ENCODE measurements at places on chromosomes 2 and 18.

DNA sequence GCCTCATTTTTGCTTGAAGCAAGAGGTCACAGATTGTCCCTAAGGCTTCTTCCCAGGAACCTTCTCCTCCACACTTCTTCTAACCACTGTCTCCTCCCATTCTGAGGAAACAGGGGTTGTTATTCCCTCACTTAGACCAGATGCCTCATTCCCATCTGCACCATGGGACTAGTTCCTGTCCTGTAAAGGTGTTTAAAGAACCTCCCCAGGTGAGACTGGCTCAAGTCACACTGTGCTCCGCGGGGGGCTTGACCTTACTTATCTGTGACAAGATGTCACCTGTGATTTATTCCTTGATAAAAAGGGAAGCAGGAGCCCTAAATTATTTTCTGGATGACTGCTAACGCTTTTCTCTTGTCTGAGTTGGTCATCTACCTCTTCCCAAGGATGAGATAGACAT, 8.2 kb upstream of the CDH2 start:
- DNase-seq, result no peak

GRCh38 chr2:1493431-1494126, 80.3 kb downstream of the TPO start:
- no peak for DNase-seq

DNA sequence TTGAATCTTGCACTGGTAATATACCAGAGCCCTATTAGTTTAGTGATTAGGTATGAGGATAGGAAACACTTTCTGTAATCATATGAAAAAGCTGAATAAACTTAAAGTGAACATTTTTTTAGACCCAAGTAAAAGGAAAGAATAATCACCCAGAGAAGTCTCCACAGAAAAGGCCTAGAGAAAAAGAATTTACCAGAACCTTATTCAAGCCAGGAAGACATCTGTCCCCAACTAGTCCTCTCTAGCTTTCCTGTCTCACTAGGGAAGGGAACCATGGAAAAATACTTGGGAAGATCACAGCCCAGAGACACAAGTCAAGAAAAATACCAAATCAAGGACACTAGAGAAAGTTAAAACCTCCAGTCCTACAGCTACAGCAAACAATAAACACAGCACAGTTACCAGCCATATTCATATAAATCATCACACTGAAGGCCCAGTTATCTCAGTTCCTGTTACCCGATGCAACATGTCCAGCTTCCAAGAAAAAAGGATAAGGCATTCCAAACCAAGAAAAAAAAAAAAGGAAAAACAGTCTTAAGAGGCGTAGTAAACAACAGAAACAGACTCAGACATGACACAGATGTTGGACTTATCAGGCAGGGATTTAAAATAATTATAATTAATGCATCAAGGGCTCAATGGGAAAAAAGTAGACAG, 461.5 kb downstream of the IRS1 start:
- DNase-seq, result no peak

DNA sequence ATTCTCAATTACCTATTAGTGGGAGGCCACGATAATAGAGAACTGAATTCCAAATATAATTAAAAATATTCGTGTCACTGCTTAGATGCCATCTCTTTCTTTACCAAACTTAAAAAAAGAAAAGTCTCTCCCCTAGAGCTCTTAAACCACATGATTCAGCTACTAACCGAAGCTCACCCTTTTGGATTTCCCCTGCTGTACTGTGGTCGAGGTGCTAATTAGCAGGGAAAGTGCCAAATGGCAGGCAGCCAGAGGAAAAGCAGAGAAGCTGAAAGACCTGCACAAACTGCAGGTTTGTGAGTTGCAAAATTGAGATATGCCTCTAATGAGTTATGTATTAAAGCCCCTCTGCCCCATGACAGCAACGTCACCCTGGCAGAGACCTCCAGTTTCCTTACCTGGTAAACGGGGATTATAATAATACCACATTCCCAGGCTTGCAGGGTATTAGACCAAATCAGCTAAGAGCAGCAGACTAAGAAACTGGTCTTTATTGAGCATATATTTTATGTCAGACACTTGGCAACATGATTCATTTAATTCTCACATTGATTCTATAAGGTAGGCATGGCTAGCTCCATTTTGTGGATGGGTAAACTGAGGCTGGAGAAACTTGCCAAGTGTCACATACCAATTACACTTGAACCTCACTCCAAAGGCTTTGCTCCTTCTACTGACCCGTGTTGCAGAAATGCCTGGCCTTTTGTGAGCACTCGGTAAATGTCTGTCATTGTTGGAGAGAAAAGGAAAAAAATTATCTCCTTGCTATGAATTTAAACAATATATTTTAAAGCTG, 259.7 kb downstream of the LPIN1 start:
- peak; percentile 28 for DNase-seq

DNA sequence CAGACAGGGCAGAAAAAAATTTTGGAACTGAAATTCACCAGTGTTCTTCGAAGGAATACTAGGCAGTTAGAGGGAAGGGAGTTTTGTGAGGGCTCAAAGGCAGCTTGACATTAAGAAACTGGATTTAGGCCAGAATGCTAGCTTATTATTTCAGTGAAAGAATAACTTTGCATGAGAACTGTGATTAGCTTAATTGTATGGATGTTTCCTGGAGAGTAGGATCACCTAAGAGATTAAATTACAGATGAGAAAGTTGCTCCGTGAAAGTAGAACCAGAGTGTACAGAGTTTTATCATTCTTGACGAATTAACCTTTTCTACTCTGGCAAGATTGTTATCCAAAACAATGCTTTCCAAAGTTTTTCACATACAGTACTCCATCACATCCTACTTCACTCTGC, 6.2 kb downstream of the SPAG16 start:
- no peak for DNase-seq

- no peak for DNase-seq
These were observed 43.6 kb upstream of the VPS54 start for GRCh38 chr2:64062840-64063239.

GRCh38 chr2:184346338-184346862, 251.9 kb upstream of the ZNF804A start:
- DNase-seq, result no peak

GRCh38 chr18:68721681-68722583, 7.0 kb upstream of the TMX3 start:
- no peak for DNase-seq

DNA sequence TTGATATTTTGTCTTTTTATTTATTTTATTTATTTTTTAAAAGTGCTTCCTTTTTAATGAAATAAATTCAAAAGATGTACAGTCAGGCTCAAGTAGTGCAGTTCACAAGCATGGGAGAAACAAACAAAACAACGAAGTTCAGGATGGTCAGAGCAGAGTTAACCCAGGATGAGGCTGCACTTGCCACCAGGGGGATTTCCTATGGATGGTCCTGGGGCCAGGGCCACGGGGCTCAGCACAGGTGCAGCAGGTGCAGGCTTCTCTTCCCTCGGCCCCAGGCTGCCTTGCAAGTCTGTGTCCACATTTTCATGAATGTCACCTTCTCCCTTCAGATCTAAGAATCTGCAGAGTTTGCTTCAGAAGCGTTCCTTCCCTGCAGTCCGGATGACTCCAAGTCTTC, 76.5 kb downstream of the CDCA7 start:
- no peak for DNase-seq

- DNase-seq, result no peak
These were observed 20.7 kb downstream of the NRXN1 start for GRCh38 chr2:51011254-51011653.

DNA sequence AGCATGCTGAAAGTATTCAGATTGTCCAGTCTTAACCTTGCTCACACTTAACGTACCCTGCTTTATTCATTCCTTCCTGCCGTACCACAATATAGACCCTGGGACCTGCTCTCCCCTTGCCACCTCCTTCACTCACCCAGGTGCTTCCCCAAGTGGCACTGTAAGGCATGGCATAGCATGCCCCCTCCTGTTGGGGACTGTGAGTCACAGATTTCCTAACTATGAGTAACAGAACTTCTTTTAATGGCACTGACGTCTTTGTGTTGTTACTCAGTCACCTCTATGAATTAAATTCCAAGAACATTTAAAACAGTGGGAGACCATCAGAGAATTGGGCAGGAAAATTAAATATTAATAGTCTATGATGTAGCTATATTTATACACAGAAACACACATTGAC, 117.2 kb downstream of the CTNNA2 start:
- DNase-seq, result no peak

GRCh38 chr2:55111570-55112228, 61.4 kb upstream of the RTN4 start:
- DNase-seq, result no peak

DNA sequence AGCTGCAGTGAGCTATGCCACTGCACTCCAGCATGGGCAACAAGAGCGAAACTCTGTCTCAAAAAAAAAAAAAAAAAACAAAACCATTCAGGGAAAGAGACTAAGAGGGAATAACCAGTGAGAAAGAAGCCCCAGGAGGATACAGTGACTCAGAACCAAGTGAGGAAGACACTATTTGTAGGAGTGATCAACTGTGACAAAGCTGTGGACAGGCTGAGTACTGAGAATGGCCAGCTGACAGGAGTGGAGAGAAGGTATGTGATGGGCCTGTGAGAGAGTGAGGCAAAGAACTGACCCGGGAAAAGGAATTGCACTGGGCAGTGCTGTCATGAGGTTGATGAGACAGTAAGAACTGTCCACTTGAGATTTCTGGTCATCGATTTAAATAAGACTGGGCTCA, 6.7 kb upstream of the LCT start:
- no peak for DNase-seq

DNA sequence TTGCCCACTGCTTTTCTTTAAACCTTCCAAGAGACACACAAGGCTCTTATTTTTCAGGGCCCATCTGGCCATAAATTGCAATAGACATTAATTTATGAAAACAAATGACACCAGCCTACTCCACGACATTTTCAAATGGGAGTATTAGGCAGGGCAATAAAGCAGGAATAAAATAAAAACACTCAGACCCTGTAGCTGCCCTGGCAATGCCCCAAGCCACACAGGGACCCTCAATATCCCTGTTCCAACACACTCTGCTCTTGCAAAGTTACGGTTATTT, 550.8 kb upstream of the TNP1 start:
- DNase-seq, result no peak

GRCh38 chr2:207334624-207335371, 169.1 kb upstream of the KLF7 start:
- DNase-seq, result no peak

DNA sequence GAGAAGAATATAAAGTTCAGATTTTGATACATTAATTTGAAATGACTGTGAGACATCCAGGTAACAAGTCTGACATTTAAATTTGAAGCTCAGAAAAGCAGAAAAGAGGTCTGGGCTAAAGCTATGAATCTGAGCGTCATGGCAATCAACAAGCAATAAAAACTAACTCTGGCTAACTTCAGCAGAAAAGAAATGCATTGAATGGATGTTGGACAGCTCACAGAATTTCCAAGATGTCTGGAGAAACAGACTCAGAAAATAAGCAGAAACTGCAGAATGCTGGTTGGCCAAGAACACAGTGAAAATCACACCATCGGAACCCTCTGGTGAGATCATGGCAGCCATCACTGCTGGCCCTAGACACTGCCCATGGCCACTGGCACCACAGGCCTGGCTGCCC, 366.6 kb downstream of the METTL4 start:
- no peak for DNase-seq

DNA sequence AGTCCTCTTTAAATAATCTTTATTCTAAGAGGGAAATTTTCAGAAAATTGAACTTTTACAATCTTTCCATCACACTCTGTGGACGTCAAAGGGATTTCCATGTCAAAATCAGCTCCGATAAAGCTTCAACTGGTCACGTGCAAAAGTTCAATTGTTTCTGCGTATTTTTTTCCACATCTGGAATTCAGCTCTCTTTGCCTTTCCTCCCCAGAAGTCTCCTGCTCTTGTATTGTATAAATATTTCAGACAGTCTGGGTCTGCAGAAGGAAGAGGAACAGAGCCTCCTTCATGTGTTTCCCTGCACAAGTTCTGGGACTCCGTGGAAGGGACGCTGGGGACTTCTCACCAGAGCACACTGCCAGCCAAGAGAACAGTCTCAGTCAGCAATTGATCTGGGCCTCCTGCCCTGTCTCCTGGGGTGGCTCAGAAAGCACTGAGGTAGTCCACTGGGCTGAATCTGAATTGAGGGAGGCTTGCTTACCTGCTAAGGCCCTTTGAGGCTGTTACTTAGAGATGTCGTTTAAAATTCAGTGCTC, 251.5 kb downstream of the TFCP2L1 start:
- DNase-seq, result no peak

- no peak for DNase-seq
These were observed 65.4 kb upstream of the MMADHC start for GRCh38 chr2:149652926-149653325.

- no peak for DNase-seq
These were observed 33.3 kb downstream of the FAM178B start for GRCh38 chr2:96952976-96953610.

DNA sequence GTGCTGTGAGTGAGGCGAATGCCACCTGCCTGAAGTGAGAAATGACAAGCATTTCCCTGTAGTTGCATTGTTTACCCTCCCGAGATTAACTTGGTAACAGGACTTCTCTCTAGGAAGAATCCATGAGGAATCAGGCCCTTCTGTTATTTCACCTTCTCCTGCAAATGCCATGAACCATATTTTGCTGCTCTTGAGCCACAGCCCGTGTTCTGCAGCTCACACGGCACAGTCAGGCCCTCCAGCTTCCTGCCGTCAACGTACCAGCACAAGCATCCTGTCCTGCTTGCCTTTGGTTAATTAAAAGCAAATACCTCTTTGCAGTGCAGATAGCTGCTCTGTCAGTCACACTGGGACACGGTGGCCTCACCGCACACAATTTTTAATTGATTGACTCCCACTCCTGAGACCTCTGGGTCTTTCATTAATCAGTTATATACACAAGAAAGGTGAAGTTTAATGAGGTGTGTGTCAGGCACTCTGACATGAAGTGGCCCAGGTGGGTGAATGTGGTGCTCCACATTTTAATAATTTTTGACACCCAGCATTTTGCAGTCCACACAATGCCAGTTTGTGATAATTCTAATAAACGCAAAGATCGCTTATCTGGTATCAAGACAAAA, 95.3 kb upstream of the ASB18 start:
- no peak for DNase-seq

GRCh38 chr18:52376104-52376503, 36.1 kb downstream of the DCC start:
- DNase-seq, result no peak

- DNase-seq, result no peak
These were observed 156.4 kb downstream of the ZFP36L2 start for GRCh38 chr2:43070030-43070429.

DNA sequence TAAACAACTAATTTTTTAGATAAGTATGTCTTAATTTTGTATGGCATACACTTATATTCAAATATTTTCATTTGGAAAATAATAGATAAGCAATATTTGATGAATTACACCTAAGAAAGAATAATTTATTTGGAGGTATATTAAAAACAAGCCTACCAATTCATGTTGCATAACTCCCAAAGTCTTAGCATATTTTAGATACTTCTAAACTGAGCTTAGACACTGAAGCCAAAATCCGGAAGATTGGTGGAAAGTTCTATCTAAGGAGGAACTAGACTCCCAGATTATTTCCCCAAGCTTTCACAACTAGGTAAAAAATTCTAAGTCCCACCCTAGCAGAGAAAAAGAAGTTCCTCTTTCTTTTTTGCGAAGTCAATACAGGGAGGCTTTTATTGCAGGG, 221.0 kb upstream of the MMADHC start:
- DNase-seq, result no peak
